ENCODE measurements at places on chromosomes 5 and 9. TPM values are rescaled to one million over a fixed set of nuclear protein-coding genes. Genes with fewer than 3 reads are reported as not detected.

DNA sequence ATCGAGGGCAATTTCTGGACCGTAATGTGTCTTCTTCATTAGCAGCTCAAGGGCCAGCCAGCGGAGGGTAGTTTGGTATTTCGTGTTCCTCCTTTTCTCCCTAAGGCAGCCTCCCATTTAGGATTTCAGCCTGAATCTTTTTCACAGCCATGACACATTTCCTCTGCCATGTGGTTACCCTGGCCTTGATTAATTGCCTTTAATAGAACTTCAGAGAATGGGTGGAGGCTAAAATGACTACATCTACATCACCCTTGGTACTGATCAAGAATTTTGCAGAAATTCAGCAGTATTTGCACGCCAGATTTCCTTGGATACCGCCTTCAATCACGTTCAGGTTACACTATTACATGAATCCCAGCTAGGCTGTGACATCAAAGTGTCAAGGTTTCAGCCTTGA, 58.0 kb downstream of the ADAMTS16 start:
- DNase-seq, result no peak

GRCh38 chr9:13898957-13899356, 415.0 kb downstream of the NFIB start:
- DNase-seq, result no peak

- no peak for DNase-seq
These were observed 358.4 kb downstream of the ARRDC3 start for GRCh38 chr5:91024727-91025126.

DNA sequence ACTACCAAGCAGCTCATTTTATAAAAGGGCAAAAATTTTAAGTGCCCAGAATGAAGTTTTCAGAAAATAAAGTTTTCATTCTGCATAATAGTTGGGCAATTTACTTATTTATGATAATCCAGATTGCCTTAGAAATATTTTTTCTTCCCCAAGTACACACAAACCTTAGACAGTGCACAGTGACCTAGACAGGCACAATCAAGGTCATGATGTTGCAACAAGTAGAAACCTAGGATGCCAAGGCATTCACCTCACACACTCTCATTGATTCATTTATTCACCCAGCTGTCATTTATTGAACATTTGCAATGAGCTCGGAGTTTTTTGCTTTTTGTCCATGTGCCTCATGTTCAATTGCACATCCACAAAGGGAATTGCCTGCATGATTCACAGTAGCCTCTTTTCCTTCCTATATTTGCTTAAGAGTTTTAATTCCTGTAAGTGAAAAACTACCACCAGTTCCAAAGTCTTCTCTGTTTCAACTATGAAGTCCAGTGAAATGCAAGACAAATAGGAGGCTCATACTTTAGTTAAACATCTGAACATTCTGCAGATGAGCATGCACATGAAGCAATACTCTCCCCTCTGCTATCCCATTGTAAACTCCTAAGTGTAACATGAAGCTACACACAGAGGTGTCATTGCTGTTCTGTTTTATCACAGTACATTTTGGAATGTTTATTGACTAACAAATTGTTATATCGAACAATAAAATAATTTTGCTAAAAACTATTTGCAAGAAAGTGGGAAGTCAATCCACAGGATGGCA, 122.9 kb downstream of the HINT1 start:
- no peak for DNase-seq

- no peak for DNase-seq
These were observed 273.7 kb upstream of the PIK3R1 start for GRCh38 chr5:67941614-67942401.

- DNase-seq, result no peak
These were observed at the start of gene SEMA6A for GRCh38 chr5:116574367-116575325. TSS of gene SEMA6A (minus strand) at chr5:116574823. CDS start at chr5:116504944, 69,879 bp downstream.

The PCDHGA3 gene
- not detected for total RNA-seq

GRCh38 chr5:160089531-160089930, 29.7 kb downstream of the PWWP2A start:
- DNase-seq, result no peak

The IFNK gene
- total RNA-seq, result not detected

The ARAP3 gene
- total RNA-seq, result 19.6 TPM

The FOXD4L4 gene
- total RNA-seq, result not detected

- no peak for DNase-seq
These were observed at the start of gene PCDHB11 for GRCh38 chr5:141199359-141200235. TSS of gene PCDHB11 (plus strand) at chr5:141199627. CDS start at chr5:141199775, 148 bp downstream.

DNA sequence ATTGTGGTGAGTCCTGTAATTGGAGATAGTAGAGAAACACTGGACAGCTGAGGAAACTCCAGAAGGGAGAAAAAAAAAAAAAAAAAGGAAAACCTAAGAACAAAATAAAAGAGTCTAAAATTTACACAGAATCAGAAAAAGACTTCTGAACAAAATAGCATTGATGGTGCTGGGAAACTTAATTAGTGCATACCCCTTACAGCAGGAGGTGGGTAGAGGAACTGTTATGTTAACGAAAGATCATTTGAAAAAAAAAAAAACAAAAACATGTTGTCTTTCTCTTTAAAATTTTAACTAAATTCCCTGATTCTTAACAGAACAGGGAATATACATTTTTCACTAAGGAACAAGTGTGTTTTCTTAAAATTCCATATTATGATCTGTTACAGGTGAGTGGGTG, 11.6 kb upstream of the MTX3 start:
- DNase-seq, result no peak

DNA sequence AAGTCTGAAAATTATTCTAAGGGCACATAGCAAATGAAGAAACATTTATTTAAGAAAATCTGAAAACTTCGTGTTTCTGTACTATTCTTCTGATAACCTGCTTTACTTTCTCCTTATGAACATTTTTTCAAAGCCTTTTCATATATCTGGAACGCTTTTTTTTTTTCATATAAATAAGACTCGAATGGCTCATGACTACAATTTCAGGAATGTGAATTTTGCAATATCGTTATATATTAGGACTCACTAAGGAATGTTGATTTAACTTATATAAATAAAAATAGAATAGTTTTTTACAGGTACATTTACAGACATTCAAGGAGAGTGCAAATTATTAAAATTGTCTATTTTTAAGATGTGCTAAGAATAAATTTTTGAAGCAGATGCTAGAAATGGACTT, 42.9 kb downstream of the GPBP1 start:
- DNase-seq, result no peak

DNA sequence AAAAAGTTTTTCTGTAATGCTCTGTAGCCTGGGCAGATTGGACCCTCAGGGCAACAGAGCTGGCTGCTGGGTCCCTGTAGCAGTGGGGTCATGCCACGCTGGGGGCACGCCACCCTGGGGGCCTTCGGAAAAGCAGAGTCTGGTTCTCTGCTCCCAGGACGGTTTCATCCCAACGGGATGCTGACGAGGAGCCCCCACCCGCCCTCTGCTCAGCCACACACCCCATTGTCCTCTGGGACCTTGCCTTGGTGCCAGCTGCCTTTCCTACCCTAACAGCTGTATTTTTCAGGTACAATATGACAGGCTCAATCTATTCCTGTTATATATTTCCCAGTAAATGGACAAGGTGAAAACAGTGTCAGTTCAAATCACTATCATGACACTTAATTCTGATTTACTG, 29.0 kb upstream of the MVB12B start:
- no peak for DNase-seq

The PCDHGA7 gene
- not detected for total RNA-seq

DNA sequence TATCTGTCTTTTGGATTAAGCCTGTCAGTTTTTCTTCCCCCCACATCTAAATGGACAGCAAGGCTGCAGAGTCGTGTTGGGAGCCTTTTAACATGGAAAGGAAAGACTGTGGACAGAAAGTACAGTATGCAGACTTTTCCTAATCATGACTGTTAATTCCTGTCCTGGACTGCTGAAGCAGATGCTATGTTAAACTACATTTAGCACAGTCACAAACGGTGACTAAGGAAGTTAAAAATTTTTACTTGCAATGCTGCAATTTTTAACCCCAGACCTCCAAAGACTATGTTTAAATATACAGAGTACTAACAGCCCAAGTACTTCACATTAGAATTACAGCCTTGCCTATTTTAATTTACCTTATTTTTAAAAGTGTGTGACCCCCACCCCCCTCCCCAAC, 51.8 kb downstream of the ELAVL2 start:
- DNase-seq, result no peak

DNA sequence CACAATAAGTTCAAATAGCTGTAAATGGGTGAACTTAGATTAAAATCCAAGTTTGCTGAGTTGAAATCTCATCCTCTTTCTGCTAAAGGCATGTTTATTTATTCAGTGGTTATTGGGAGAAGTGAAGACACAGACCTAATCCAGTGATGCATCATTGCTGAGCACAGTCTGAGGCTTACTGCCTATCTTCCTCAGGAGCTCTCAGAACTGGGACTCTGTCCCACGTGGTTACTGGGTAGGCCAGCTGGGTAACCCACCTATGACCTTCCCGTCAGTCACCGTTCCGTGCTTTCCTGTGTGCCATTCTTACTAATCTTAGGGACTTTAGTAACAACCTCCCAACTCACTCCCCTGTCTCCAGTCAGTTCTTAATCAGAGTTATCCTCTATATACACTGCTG, 226.8 kb upstream of the ATP10B start:
- DNase-seq, result no peak

The C8G gene
- total RNA-seq, result 3.9 TPM

The F2RL1 gene
- total RNA-seq, result 0.29 TPM

The LCP2 gene
- 450 TPM for total RNA-seq

- DNase-seq, result no peak
These were observed 27.1 kb downstream of the ZNF608 start for GRCh38 chr5:124719113-124719967.

- no peak for DNase-seq
These were observed 923 bp downstream of the RECK start for GRCh38 chr9:36037549-36038122.

- DNase-seq, result no peak
These were observed 408.2 kb upstream of the PRR16 start for GRCh38 chr5:120055858-120056257.

DNA sequence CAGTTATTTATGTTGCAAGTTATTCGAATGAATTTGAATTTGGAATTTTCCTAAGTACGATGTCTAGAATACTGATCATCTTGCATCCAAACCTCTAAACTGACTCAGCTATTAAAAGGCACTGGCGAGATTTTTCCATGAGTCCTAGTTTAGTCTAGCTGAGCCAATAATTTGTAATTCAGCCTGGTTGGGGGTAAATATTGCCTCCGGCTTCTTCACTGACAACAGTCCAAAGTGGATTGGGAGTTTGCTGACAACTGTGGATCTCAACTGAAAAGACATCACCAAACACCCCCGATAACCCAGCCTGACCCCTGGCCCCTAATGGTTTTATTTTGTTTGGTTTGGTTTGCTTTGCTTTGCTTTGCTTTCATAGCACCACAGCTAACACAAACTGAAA, 189.8 kb upstream of the DAPK1 start:
- DNase-seq, result no peak

The PCDHA1 gene
- not detected for total RNA-seq

DNA sequence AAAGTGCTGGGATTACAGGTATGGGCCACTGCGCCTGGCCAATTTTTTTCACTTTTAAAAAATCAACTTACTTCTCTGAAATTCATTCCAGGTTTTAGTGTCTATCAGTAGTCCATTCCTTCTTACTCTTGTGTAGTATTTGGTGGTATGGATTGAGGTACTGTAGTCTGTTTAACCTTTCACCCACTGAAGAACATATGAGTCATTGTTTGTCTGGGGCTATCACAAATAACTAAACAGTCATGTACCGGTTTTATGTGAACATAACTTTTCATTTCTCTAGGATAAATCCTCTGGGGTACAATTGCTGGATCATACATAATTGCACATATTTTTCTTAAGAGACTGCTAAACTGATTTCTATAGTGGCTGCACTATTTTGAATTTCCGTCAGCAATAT, 1188.0 kb upstream of the CDH9 start:
- DNase-seq, result no peak

The CTXN3 gene
- total RNA-seq, result not detected

- DNase-seq, result no peak
These were observed 92.5 kb downstream of the HTR4 start for GRCh38 chr5:148561801-148562311.

GRCh38 chr5:60349891-60350415, 350.0 kb downstream of the DEPDC1B start:
- DNase-seq, result no peak

The ACER2 gene
- 0.61 TPM for total RNA-seq

DNA sequence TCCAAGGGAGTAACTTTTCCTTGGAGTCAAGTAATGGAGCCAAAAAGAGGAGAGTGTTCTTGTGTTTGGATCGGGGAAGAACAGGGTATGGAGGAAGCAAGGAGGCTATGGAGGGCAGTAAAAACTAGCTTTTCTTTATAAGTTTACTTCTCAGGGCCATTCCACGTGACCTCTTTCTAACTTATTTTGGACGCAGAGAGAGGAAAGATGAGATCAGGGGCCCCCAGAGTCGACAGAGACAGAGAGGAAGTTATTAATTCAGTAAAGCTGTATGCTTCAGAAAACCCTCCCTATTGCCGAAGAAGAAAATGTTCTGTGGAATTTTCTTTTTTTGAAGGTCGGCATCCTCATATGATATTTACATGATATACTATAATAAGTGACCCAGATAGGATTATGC, 233.8 kb upstream of the MPDZ start:
- no peak for DNase-seq

- DNase-seq, result no peak
These were observed 11.1 kb upstream of the ORM1 start for GRCh38 chr9:114311571-114312512.

GRCh38 chr9:14908295-14909180, 1.7 kb downstream of the FREM1 start:
- no peak for DNase-seq

GRCh38 chr9:93874242-93874641, 80.9 kb downstream of the BARX1 start:
- no peak for DNase-seq

DNA sequence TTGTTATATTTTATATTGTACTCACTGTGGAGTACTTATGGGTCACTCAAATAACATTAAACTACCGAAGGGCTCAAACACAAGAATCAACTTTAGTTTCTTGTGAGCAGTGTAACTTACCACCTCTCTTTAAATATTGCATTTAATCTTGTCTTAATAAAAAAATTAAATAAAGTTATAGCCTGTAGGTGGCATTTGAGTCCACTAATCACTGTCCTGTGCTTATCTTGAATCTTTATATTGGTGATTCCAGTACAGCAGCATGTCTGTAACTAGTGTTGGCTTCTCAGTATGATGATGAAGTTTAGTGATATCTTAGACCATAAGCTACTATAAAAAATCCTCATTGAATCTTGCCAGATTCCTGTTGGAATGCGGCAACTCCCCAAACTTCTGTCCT, 313.8 kb downstream of the FAM170A start:
- no peak for DNase-seq

DNA sequence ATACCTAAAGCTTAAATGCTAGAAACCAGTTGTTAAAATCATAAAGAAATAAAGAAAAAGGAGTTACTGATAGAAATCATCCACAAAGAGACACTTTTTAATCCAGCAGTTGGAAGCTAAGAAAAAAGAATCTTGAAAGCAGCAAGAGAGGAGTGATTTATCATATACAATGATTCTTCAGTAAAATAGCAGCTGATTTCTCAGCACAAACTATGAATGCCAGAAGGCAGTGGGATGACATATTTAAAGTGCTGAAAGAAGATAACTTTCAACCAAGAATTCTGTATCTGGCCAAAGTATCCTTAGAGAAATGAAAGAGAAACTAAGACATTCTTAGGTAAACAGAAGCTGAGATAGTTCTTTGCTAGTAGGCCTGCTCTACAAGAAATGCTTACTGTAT, 366.0 kb downstream of the HTR1A start:
- no peak for DNase-seq

All from natural killer cell (primary cell).